ENCODE measurements at places on chromosomes 4 and X. TPM values are rescaled to one million over a fixed set of nuclear protein-coding genes. Genes with fewer than 3 reads are reported as not detected.

The TAF7L gene
- total RNA-seq, result 1.7 TPM

The NXF2B gene
- not detected for total RNA-seq

The TNMD gene
- total RNA-seq, result not detected

The NHSL2 gene
- total RNA-seq, result 36.9 TPM

The SRPX2 gene
- total RNA-seq, result 61.9 TPM

The HNRNPD gene
- 106 TPM for total RNA-seq

The ADGRG2 gene
- total RNA-seq, result not detected

The PAGE4 gene
- total RNA-seq, result not detected

The RAB9A gene
- 33.5 TPM for total RNA-seq

The GUCY1A1 gene
- total RNA-seq, result 0.70 TPM

The EVC2 gene
- 11.7 TPM for total RNA-seq

The ZCCHC12 gene
- 0.29 TPM for total RNA-seq

The TEX13C gene
- total RNA-seq, result not detected

The MAGEA11 gene
- total RNA-seq, result not detected

The ANAPC10 gene
- 27.4 TPM for total RNA-seq

The CXorf49 gene
- not detected for total RNA-seq

The NONO gene
- total RNA-seq, result 309 TPM

The TRIM61 gene
- total RNA-seq, result not detected

The HTN3 gene
- not detected for total RNA-seq

The CAMK2D gene
- total RNA-seq, result 24.1 TPM

The FRAS1 gene
- 23.1 TPM for total RNA-seq

The NUDT10 gene
- total RNA-seq, result 1.4 TPM

The IL2RG gene
- total RNA-seq, result not detected

The GUCY1B1 gene
- total RNA-seq, result 2.0 TPM

The SLC2A9 gene
- total RNA-seq, result 3.8 TPM

The DKK2 gene
- 0.06 TPM for total RNA-seq

The ALB gene
- total RNA-seq, result not detected

The CFAP99 gene
- not detected for total RNA-seq

The APEX2 gene
- total RNA-seq, result 17.5 TPM

The SPOCK3 gene
- total RNA-seq, result 2.0 TPM

The ZDHHC15 gene
- not detected for total RNA-seq

The CCDC110 gene
- 0.41 TPM for total RNA-seq

The ATXN3L gene
- total RNA-seq, result not detected

The MAPK10 gene
- total RNA-seq, result 0.10 TPM

The DAPP1 gene
- total RNA-seq, result not detected

The MCF2 gene
- not detected for total RNA-seq

The AWAT2 gene
- total RNA-seq, result not detected

The ANXA5 gene
- total RNA-seq, result 521 TPM

The GDPD2 gene
- total RNA-seq, result not detected

The PAGE2 gene
- total RNA-seq, result not detected

The TTC29 gene
- total RNA-seq, result 3.9 TPM

The NAAA gene
- total RNA-seq, result 98.4 TPM

The CASP3 gene
- 36.4 TPM for total RNA-seq

The ATP10D gene
- 16.2 TPM for total RNA-seq

The SSX1 gene
- total RNA-seq, result not detected

The DGKK gene
- not detected for total RNA-seq

The GABRG1 gene
- total RNA-seq, result not detected

The ERCC6L gene
- 1.2 TPM for total RNA-seq

The ANXA3 gene
- 116 TPM for total RNA-seq

The ARHGAP36 gene
- not detected for total RNA-seq

The MXRA5 gene
- total RNA-seq, result 0.44 TPM

The ADRA2C gene
- total RNA-seq, result 0.93 TPM

The LRP2BP gene
- total RNA-seq, result 0.24 TPM

The AREG gene
- 7.7 TPM for total RNA-seq
